ENCODE measurements at places on chromosomes 16 and 17. TPM values are rescaled to one million over a fixed set of nuclear protein-coding genes. Genes with fewer than 3 reads are reported as not detected.
A peak's percentile ranks its signal among the peaks of the same experiment; 100 is the strongest.

GRCh38 chr17:43220511-43221125, 7.8 kb downstream of the CCDC200 start:
- no peaks in the 10 kb centered on the region for H3K27me3 ChIP-seq
- H3K36me3 ChIP-seq = peaks cover 2% of the 10 kb centered on the region
- H3K27ac ChIP-seq = no peak overlapping the region
- DNase-seq = no peak

DNA sequence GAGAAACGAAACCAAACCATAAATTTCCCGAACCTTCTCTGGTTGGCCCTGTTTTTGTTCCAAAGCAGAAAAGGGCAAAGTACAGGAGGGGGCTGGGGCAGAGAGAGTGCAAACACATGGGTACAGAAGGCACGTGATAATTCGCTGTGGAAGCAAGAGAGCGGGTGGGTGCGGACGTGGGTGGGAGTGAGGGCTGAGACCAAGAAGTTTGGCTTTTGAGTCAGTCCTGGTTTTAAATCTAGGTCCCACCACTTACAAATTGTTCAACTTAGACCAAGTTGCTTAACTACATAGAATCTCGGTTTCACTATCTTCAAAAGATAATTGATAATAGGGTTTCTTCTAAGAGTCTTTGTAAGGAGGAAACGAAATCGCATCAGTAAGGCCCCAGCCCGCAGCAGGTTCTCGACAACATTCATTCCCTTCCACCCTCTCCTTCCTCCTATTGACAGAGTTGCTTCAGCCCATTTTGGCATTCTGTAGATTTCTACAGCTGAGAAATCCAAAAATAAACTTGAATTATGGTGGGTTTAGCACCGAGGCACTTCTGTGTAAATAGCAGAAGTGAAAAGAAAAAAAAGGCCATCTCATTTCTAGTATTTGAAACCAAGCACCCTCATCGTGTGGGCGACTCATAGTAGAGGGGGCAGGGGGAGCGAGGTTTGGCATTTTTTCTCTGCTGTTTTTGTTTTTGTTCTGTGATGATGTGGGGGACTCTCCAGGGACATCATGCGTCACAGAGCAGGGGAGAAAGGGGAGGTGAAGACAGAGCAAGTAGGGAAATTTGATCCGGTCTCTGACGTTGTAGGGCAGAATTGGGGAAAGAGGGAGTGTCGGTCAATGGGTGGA, 33.6 kb upstream of the CCR7 start:
- no peak overlapping the region for H3K4me3 ChIP-seq
- H3K4me1 ChIP-seq = peaks cover 16% of the 10 kb centered on the region
- DNase-seq = no peak
- H3K27ac ChIP-seq = peak overlapping the region; percentile 92
- H3K27me3 ChIP-seq = no peaks in the 10 kb centered on the region

- no peaks in the 10 kb centered on the region for H3K36me3 ChIP-seq
- no peak overlapping the region for H3K27ac ChIP-seq
- no peaks in the 10 kb centered on the region for H3K27me3 ChIP-seq
- H3K4me3 ChIP-seq = no peak overlapping the region
- no peak for DNase-seq
- H3K4me1 ChIP-seq = no peaks in the 10 kb centered on the region
Observed at GRCh38 chr16:52819808-52820207, 232.9 kb downstream of the CHD9NB start.

OR4D1 gene
- total RNA-seq = under 0.01 TPM

DNA sequence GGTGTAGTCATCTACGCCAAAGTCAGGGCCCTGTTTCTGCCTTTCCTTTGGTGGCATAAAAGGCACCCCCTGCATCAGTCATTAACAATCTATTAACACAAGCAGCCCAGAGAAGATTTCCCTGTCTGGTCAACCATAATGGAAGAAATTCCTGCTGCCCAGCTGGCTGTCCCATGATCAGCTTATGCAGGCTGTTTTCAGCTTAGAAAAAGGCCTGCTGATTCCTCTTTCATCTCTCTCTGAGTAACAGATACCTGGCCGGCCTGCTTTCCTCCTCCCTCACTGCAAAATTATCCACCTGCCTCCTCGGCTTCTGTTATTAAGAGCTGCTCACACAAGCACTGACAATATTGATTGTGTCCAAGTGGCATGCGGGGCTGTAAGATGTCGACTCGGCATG, 70.3 kb upstream of the MMP2 start:
- H3K36me3 ChIP-seq = no peaks in the 10 kb centered on the region
- H3K4me3 ChIP-seq = no peak overlapping the region
- no peak for DNase-seq
- H3K4me1 ChIP-seq = no peaks in the 10 kb centered on the region
- H3K27me3 ChIP-seq = no peaks in the 10 kb centered on the region
- no peak overlapping the region for H3K27ac ChIP-seq

GRCh38 chr16:12345349-12345748, 368.8 kb downstream of the SNX29 start:
- no peak overlapping the region for H3K27ac ChIP-seq
- DNase-seq = no peak
- H3K27me3 ChIP-seq = no peaks in the 10 kb centered on the region
- no peak overlapping the region for H3K4me3 ChIP-seq

DNA sequence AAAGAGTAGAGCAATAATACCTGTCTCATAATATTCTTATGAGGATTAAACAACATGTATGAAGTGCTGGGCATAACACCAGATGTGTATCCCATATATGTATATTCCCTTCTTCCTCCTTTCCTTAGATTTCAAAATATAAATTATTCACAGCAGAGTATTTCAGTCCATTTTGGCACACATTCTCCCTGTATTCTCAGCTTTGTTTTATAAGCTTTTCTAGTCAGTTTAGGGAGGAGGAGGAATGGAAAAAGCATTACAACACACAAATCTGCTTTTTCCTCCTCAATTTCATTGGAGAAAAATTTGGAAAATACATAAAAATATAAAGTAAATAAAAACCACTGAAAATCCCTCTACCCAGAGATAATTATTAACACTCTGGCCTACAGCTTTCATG, 46.6 kb upstream of the CORO6 start:
- H3K4me1 ChIP-seq = no peaks in the 10 kb centered on the region
- H3K36me3 ChIP-seq = peaks cover 4% of the 10 kb centered on the region
- no peaks in the 10 kb centered on the region for H3K27me3 ChIP-seq
- H3K4me3 ChIP-seq = no peak overlapping the region
- no peak overlapping the region for H3K27ac ChIP-seq
- DNase-seq = no peak

ANKRD40CL gene
- total RNA-seq = not detected

GRCh38 chr17:56244268-56244890, 91.1 kb downstream of the ANKFN1 start:
- no peak overlapping the region for H3K27ac ChIP-seq
- H3K4me1 ChIP-seq = no peaks in the 10 kb centered on the region
- no peak for DNase-seq
- H3K36me3 ChIP-seq = no peaks in the 10 kb centered on the region
- H3K4me3 ChIP-seq = no peak overlapping the region

DNA sequence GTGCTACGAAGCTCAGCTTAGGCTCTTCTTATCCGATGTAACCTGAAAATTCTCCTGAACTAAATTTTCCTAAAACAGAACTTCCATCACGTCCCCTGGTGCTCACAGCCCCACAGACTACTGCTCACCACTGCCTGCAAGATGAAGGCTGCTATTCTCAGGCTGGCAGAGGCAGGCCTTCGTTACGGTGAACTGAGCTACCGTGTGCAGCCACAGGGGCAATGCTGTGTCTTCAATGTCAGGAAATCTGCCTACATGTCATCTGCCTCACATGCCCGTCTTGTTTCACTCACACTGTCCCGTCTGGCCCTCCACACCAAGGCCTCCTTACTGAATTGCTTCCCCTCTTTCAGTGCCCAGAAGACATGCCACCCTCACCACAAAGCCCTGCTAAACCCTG, 15.9 kb downstream of the EMC8 start:
- no peak for DNase-seq
- H3K4me3 ChIP-seq = no peak overlapping the region
- peaks cover 13% of the 10 kb centered on the region for H3K4me1 ChIP-seq
- peaks cover 18% of the 10 kb centered on the region for H3K36me3 ChIP-seq

ARHGAP44 gene
- total RNA-seq = 0.14 TPM

GRCh38 chr17:78865682-78866390, 25.2 kb upstream of the USP36 start:
- DNase-seq = peak; percentile 80
- no peak overlapping the region for H3K27ac ChIP-seq
- no peaks in the 10 kb centered on the region for H3K36me3 ChIP-seq
- no peak overlapping the region for H3K4me3 ChIP-seq

CES1 gene
- total RNA-seq = 8.4 TPM

- no peaks in the 10 kb centered on the region for H3K36me3 ChIP-seq
- no peak overlapping the region for H3K27ac ChIP-seq
- DNase-seq = no peak
- H3K27me3 ChIP-seq = peaks cover 2% of the 10 kb centered on the region
- H3K4me3 ChIP-seq = no peak overlapping the region
Observed at GRCh38 chr17:76943781-76944213, 75.6 kb downstream of the MGAT5B start.

GRCh38 chr16:80804056-80804525, 307 bp downstream of the CDYL2 start:
- H3K27me3 ChIP-seq = no peaks in the 10 kb centered on the region
- peaks cover 5% of the 10 kb centered on the region for H3K4me1 ChIP-seq
- peak overlapping the region; percentile 46 for H3K4me3 ChIP-seq
- H3K36me3 ChIP-seq = no peaks in the 10 kb centered on the region

DNA sequence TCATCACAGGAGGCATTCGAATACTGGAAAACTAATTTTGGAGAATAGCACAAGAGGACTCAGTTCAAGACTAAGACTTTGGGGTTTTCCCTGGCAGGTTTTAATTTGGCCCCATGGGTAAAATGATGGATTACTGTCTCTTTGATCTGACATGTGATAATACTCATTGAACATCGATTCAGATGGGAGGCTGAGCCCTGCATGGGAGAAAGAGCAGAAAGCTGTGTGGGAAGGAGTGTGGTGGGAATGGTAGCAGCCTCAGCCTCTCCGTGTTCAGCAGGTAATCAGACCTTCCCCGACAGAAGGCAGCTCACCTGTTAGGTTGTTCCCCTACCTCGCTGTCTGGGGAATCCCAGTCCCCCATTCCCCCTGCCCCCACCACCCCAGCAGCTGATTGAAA, 124.7 kb upstream of the TNRC6C start:
- H3K27ac ChIP-seq = no peak overlapping the region
- no peak overlapping the region for H3K4me3 ChIP-seq
- no peaks in the 10 kb centered on the region for H3K4me1 ChIP-seq
- H3K27me3 ChIP-seq = no peaks in the 10 kb centered on the region

DNA sequence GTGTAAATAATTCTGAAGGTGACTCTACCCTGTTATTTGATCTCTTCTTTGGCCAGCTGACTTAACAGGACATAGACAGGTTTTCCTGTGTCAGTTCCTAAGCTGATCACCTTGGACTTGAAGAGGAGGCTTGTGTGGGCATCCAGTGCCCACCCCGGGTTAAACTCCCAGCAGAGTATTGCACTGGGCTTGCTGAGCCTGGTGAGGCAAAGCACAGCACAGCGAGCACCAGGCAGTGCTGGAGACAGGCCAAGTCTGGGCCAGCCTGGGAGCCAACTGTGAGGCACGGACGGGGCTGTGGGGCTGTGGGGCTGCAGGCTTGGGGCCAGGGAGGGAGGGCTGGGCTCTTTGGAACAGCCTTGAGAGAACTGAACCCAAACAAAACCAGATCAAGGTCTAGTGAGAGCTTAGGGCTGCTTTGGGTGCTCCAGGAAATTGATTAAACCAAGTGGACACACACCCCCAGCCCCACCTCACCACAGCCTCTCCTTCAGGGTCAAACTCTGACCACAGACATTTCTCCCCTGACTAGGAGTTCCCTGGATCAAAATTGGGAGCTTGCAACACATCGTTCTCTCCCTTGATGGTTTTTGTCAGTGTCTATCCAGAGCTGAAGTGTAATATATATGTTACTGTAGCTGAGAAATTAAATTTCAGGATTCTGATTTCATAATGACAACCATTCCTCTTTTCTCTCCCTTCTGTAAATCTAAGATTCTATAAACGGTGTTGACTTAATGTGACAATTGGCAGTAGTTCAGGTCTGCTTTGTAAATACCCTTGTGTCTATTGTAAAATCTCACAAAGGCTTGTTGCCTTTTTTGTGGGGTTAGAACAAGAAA, 5.1 kb downstream of the STH start:
- H3K27ac ChIP-seq = no peak overlapping the region
- H3K27me3 ChIP-seq = no peaks in the 10 kb centered on the region
- H3K4me3 ChIP-seq = no peak overlapping the region
- peak; percentile 39 for DNase-seq
- no peaks in the 10 kb centered on the region for H3K36me3 ChIP-seq

GRCh38 chr16:1645914-1646525, 32.1 kb upstream of the JPT2 start:
- no peak overlapping the region for H3K4me3 ChIP-seq
- no peaks in the 10 kb centered on the region for H3K4me1 ChIP-seq
- DNase-seq = no peak
- H3K27me3 ChIP-seq = no peaks in the 10 kb centered on the region

- peak overlapping the region; percentile 91 for H3K4me3 ChIP-seq
- H3K36me3 ChIP-seq = no peaks in the 10 kb centered on the region
- H3K27ac ChIP-seq = peak overlapping the region; percentile 97
- H3K27me3 ChIP-seq = no peaks in the 10 kb centered on the region
Observed at GRCh38 chr16:11797957-11798299, 870 bp upstream of the ZC3H7A start.

DNA sequence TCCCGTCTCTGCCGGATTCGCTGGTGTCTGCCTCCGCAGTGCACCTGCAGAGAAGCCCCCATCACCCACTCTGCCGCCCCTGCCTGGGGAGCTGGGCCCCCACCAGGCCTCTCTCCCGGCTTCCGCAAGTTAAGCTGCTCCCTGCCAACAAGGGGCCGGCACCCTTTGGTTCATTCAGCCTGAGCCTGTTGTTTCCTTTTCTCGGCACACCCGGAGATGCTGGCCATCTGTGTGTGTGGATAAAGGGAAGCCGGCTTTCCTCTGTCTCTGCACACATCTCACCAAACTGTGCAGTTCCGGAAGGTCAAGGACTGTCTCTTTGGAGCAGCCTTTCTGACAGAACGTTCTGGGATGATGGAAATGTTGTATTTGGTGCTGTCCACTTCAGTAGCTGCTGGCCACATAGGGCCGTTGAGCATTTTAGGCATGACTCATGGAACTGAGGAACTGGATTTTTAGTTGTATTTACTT, 6.8 kb downstream of the MAPK8IP3 start:
- no peak for DNase-seq
- H3K27ac ChIP-seq = no peak overlapping the region
- H3K4me1 ChIP-seq = peaks cover 5% of the 10 kb centered on the region
- H3K27me3 ChIP-seq = no peaks in the 10 kb centered on the region

RAB26 gene
- total RNA-seq = 1.9 TPM

GRCh38 chr17:66787914-66788313, 47.0 kb upstream of the CACNG5 start:
- H3K4me1 ChIP-seq = no peaks in the 10 kb centered on the region
- no peak overlapping the region for H3K27ac ChIP-seq
- H3K4me3 ChIP-seq = no peak overlapping the region

TMEM208 gene
- total RNA-seq = 22.3 TPM

WRAP53 gene
- 1.8 TPM for total RNA-seq

- no peak for DNase-seq
- no peaks in the 10 kb centered on the region for H3K36me3 ChIP-seq
- H3K4me1 ChIP-seq = no peaks in the 10 kb centered on the region
- no peaks in the 10 kb centered on the region for H3K27me3 ChIP-seq
Observed at GRCh38 chr16:4566144-4566543, 10.0 kb downstream of the C16orf96 start.

MFAP4 gene
- total RNA-seq = 2.1 TPM

- peaks cover 2% of the 10 kb centered on the region for H3K4me1 ChIP-seq
- no peaks in the 10 kb centered on the region for H3K27me3 ChIP-seq
- no peak overlapping the region for H3K4me3 ChIP-seq
- DNase-seq = peak; percentile 80
Observed at GRCh38 chr16:19389246-19389645, 28.4 kb upstream of the TMC5 start.

GRCh38 chr16:10077861-10078260, 104.4 kb downstream of the GRIN2A start:
- H3K27me3 ChIP-seq = no peaks in the 10 kb centered on the region
- H3K27ac ChIP-seq = no peak overlapping the region
- H3K4me1 ChIP-seq = no peaks in the 10 kb centered on the region
- H3K4me3 ChIP-seq = no peak overlapping the region

KRT33B gene
- not detected for total RNA-seq

OMG gene
- 0.05 TPM for total RNA-seq
